Substantia nigra (tissue), 51 donors: ENCODE measurements at places on chromosomes 3 and 15.

DNA sequence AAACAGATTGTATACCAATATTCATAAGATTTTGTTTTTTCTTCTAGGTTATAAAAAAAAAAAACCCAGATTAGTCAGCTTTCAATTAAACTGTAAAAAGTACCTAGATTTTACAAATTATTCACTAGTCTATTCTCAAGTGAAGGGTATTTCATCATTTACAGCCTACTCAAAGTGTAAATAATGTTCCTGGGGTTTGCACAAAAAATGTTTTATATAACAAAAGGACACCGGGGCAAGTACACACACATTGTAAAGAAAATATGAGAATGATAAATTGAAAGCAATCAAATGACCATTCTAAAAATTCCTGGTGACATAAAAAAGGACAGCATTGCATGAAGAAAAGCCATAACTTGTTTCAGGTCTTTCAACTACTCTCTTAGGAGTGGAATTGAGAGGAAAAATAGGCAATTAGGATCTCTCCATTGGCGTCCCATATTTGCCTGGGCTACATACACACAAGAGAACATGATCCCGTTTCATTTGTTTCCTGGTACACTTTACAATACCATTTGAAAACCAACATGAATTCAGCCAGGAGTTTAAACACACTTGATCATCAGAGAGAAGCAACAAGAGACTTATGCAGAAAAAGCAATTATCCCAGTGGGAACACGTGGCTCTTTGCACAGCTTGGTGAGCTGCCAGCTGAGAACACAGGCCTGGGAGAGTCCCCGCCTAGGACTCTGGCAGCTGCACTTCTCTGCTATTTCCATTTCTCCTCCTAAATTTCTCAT lies 1039.2 kb downstream of the ROBO1 start:
- peak; percentile 60 for DNase-seq

DNA sequence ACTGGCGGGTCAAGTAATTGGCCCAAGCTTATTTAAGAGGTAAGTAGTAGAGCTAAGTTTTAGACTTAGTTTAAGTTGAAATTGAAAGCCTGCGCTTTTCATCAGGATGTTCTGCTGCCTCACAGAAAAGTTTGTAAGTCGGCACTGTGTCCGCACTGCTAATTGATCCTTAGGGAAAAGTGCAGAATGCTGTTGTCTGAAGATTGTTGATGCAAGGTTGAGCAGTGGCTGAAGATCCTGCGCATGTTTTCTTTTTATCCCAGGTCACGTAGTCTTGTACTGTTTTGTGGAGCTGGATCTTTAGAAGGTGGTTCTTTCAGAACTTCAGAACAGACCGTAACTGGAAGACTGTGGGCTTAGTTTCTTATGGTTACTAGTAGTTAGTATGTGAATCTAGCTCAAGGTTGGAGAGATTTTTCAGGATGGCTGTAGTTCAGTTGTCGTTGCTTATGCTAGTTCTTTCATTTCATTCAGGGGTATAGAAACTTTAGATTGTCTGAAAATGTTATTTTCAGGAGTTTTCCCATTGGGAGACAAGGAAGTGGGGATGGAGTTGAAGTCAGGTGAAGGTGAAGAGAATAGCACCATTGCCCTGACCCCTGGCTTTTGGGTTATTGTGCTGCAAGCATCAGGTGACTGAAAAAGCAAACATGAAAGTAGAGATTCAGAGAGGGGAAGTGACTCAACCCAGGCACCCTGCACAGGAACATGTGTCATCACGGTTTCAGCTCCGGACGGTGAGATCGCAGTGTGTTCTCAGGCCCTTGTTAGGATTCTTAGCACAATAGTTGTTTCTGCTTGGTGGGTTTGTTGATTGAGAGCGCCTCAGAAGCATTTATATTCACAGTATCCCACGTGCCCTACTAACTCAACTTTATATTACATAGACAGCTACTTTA lies 32.8 kb downstream of the AKAP13 start:
- no peak for DNase-seq

DNA sequence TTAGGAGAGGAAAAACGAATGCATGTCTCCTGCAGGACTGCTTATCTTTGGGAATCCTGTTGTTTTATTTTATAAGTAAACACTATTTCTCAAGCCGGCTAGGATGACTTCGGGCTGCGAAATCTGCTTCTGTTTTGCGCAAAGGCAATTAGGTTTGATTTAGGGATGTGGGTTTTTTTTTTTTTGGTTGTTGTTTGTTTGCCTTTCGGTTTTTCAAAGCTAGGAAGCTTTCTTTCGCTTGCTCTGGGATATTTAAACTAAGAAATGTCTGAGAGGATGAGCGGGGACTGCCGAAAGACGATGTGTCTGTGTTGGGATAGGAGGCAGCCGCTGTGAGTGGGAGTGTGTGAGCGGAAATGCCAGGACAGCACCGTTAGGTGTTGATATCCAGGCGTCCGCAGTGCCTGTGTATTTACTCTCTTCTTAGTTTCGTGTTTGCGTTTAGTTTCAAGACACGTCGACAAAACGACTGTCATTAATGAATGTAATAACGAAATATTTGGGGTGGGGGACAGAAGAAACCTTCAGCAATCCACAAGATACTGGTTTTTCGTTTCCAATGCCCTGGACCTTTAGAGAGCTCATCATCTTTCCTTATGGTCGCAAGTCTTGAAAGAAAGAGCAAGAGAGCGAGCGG lies 604 bp downstream of the ISL2 start:
- DNase-seq: no peak

- no peak for DNase-seq
Observed at GRCh38 chr15:91258415-91258759, 158.3 kb downstream of the SV2B start.

DNA sequence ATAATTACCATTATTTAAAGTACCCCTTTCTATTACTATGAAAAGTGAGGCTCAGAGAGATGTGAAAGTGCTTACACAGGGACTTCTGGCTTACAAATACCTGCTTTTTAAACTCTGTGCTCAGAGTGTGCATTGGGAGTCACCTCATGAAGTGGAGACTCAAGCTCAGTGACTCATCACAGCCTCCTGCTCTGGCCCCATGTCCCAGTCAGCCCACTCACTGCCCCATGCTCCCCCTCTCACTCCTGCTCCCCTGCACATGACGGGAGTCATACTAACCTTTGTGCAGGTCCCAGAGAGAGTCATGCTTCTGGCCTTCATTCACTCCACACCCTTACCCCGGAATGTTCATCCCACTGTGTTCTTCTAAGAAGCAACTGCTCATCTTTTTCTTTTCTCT lies 20.2 kb downstream of the CCR1 start:
- DNase-seq: no peak

DNA sequence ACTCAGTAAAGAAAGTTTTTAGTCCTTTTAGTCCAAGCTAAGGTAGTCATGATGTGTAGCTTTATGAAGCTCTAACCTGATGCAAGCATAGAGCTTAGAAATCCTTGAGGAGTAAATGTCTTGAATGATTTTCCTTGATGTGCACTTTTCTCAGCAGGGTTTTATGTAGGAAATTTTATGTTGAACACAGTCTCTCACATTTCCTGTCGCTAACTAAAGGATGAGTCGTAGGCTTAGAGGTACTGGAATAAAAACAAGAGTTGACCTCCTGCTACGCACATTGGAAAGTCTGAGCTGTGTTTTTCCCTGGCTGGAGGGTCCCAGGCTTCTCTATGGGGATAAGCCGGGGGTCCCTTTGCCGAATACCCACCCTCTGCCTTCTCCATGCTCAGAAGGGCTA lies 34.7 kb upstream of the ZPLD1 start:
- DNase-seq: no peak

DNA sequence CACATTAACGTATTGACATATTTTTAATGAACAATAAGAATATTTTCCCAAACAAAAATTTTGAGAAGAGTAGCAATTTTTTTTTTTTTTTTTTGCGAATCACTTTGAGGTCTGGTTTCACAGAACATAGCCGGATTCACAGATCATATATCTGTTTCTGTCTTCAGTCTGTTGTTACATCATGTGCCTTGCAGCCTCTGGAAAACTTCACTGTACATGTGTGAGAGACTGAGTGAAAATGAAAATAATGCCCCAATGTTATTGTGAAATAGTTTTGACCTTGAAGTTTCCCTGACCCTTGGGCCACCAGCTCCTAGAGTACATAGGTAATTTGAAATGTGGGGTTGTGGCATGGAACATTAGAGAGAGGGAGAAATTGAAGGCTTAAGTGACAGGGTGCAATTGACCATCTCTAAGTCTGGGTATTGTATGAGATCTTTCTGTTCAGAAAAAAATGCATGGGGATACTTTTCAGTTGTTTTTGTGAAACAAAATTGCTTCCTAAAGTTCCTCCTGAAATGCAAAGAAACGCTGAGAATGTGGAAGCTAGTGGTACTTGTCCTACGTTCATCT lies 14.0 kb downstream of the ITPR1 start:
- no peak for DNase-seq

DNA sequence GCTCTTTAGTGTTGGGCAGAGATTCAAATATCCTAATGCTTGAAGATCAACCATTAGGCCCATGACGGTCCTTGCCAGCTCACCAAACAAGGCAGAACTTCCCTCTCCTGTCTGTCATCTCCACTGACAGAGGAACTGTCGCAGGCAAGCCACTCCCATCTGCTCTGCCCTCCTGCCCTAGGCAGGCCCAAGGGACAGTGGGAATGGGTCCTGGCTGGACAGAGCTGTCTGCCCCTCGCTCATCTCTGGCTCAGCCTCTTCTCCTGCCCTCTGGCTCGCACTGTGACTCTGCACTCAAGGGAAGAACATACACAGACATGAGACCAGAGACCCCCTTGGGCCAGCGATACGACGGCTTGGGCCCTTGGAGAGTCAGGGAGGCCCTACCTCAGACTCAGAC lies 7.6 kb upstream of the MUSTN1 start:
- DNase-seq: no peak

DNA sequence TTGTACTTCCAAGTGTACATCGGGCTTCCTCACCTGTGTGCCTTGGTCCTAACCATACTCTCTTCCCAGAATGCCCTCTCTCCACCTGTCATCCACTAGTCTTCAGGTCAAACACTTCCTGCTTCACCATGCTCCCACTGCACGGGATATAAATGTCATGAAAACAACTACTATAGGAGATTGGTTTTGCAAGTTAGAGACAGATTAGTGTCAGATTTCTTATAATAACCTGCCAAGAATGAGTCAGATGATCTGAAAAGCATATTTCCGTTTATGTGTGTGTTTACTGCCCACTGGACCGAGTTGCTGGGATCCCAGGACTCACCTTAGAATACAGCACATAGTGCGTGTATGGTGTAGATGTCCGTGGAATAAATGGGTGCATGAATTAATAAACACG lies 21.4 kb downstream of the PLA1A start:
- DNase-seq: no peak

DNA sequence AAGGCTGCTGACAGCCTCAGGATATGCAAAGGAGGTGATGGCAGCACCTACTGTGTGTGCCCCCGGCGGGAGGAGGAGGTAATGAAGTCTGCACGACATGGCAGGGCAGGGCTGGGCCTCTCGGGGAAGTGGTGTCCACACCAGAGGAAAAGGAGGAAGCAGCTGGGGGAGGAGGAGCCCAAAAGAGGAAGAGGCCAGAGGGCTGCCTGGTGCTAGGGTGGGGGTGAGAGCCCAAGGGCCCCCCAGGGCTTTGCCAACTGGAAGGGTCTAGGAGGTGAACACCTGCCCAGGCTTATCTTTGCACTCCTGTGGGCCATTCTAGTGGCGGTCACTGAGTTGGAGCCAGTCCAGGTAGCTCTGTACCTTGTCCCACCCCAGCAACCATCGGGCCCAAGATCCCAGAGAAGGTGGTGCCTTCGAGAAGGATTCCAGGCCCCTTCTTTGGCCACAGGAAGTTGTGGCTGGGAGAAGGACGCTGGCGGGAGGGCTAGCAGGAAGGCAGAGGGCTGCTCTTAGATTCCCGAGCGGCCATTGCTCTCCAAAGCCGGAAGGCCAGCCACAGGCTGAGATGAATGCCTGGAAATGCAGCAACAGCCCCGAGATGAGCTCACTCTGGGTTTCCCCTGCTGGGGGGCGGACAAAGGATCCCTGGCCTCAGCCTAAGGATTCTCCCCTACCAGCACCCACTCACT lies 7.0 kb downstream of the GNAI2 start:
- peak; percentile 59 for DNase-seq

- DNase-seq: no peak
Observed at GRCh38 chr3:19171794-19172193, 23.5 kb downstream of the KCNH8 start.

DNA sequence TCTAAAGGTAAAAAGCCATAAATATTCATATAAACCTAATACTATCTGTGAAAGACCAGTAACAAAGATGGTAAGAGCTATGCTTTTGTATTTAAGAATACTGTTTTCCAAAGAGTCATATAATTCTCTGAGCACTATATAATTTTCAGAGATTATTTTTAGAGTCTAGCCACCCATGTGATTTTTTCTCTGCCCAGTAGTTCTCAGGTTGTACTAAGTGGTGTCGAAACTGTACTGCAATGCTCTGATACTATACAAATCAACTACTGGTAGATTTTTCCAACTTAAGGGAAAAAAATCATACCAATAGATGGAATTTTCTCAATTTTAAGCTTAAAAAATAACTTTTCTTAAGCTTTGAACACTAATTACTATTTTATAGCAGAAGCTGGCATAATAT lies 104.8 kb downstream of the MYO5A start:
- DNase-seq: no peak
